ENCODE measurements at places on chromosomes 3 and 15.

DNA sequence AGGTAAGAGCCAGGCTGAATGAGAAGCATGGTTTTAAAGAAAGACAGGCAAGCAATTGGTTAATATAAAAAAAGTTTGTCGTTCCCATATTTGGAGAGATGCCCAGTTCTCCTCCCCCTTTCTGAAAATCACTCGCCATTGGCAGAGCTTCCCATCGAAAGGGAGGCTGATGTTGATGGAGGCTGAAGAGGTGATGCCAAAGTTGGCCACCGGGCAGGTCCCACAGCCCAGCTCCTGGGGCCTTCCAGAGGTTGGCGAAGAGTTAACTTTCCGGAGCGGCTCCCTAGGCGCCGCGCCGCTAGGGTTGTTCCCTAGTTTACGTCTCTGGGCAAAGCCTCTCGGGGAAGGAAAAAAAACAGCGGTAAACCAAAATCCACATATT, 793 bp downstream of the PCOLCE2 start:
- no peak for DNase-seq

DNA sequence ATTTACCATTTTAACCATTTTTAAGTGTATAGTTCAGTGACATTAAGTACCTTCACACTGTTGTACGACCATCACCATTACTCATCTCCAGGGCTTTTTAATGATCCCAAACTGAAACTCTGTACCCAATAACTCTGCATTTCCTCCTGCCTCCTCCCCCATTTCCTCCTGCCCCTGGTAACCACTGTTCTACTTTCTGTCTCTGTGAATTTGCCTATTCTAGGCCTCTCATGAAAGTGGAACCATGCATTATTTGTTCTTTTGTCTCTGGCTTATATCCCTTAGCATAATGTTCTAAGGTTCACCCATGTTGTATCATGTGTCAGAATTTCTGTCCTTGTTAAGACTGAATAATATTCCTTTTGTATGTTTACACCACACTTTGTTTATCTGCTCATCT, 154.2 kb downstream of the MECOM start:
- DNase-seq = no peak

GRCh38 chr3:81953111-81953510, 191.7 kb upstream of the GBE1 start:
- no peak for DNase-seq

- no peak for DNase-seq
These were observed 19.8 kb downstream of the GNB5 start for GRCh38 chr15:52171386-52171785.

DNA sequence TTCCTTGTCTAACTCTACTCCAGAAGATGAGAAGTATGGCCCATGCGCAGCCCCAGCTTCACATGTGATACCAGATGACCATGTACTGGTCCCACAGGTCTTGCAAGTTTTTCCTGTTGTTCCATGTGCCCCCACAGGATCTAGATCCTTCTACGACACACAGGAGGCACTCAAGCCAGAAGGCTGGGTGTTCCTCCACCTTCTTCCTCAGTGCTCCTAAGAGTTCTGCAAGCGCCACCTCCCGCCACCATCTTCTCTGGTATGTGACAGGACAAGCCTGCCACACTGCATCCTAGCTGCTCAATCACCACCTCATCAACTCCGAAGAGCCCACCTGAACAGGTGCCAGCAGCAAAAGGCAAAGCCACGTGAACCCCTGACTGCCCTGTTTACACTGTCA, 43.1 kb downstream of the XXYLT1 start:
- no peak for DNase-seq

DNA sequence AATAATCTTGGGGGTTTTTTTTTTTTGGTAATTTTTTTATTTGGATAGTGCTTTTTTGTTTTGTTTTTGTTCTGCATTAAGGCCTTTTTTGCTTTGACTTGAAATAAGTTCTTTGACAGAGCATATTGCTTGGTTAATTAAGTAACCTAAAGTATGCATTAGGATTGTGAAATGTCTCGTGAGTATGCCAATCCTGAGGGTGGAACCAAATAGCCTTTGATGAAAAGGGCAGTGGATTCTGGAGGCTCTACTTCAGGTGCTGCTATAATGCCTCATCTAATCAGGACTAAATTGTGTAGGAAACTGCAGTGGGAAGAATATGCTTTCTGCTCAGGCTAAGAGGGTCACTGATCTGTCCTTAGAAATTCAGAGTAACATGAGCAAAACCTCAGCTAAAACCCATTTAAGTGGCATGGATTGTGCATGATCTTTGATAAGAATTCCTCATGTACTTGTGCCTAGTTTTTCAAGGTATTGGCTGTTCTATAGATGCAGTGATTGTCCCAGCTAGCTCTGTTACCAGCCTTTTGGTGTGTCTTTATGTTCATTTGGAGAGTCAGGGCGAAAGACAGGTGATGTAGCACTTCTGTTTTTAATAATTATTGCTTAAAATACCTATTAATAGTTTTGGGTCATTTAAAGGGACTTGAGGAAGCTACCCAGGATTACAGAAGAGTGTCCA, 15.4 kb downstream of the CDV3 start:
- no peak for DNase-seq

DNA sequence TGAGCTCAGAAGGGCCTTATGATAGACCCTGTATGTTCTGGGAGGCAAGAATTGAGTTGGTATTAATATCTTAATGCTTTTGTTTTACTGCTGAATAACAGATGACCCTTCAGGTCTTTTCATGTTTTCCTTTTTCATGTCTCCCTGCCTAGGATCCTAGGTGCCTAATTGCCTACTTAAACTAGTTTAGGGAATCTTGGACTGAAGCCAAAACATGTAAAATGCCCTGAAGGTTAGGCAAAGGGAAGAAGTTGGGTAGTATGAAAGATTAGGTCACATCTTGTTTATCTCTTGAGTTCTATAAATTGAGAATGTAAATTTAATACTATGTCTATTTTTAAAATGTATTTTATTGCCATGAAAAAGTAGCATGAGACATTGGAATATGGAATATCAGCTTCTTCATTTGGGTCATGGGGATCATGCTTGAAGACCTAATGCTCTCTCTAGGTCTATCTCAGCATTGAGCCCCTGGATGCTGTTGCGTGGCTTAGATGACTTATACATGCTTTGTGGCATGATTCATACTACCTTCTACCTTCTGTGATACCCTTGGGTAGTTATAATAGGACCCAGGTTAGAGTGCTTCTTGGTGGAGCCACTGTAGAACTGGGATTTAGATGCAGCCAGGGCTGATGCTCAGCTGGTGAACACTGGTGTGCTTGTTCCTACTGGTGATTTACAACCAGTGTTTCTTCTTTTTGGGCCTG, 26.4 kb downstream of the RBM6 start:
- no peak for DNase-seq

GRCh38 chr3:57787867-57788623, 31.9 kb downstream of the SLMAP start:
- no peak for DNase-seq

DNA sequence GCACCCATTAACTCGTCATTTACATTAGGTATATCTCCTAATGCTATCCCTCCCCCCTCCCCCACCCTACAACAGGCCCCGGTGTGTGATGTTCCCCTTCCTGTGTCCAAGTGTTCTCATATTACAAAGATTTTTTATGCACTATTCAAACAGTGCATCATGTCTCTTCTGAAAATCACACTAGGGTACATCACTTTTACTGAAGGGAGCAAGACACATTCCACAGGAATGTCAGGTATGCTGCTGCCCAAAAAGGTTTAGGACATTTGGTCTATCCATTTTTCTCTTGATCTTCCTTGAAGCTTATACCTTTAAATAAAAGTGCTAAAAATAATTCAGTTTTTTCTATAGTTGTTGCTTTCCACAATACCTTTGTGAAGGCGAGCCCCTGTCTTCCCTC, 9.2 kb upstream of the EPHA3 start:
- DNase-seq = no peak

DNA sequence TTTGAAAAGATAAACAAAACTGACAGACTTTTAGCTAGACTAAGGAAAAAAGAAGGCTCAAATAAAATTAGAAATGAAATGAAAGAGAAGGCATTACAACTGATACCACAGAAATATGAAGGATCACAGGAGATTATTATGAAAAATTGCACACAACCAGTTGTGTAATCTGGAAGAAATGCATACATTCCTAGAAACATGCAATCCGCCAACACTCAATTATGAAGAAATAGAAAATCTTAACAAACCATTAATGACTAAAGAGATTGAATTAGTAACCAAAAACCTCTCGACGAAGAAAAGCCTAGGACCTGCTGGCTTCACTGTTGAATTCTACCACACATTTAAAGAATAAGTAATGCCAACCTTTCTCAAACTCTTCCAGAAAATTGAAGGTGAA, 149.5 kb downstream of the SV2B start:
- DNase-seq = no peak

DNA sequence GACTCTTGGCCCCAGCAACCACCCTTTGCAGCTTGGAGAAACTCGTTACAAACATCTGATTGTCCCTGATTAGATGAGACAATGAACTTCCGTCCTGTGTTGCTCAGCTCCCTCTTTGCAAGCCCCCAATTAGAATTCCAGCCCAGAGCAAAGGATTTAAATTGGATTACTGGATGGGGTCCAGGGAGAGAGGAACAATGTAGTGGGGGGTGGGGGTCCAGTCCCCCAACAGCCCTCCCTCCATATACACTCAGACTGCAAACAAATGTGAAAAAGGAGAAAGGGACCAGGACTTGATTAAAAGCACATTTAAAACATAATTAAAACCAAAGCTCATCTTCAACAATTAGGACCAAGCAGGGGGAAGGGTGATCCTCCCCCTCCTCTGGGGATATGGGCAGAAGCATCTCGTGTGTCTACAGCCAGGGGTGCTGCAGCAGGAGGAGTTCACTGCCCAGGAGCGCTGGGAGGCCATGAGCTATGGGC, 71.7 kb upstream of the TMEM115 start:
- no peak for DNase-seq

GRCh38 chr15:101342056-101342455, 47.0 kb upstream of the SNRPA1 start:
- DNase-seq = no peak

- no peak for DNase-seq
These were observed 313.4 kb upstream of the CHRM5 start for GRCh38 chr15:33654860-33655259.

GRCh38 chr3:39469945-39470344, 2.5 kb downstream of the MOBP start:
- no peak for DNase-seq

DNA sequence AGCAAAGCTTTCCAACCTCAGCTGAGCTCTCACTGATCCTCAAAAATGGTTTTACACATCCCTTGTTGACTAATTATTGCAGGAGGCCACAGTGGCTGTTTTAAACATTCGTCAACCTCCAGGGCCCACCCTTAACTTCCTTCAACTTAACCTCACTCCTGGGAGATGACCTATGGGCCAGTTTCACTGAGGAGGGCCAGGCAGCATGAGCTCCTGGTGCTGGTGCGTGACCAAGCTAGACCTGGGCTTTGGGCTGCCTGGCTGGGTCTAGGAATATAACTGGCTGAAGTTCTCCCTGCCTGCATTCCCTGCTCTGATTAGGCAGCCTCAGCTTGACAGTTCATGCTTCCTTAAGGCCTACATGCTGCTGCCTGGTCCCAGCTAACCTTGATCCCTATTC, 273.7 kb upstream of the ATP11B start:
- DNase-seq = no peak

GRCh38 chr15:45664451-45664850, 29.6 kb downstream of the SQOR start:
- DNase-seq = no peak

DNA sequence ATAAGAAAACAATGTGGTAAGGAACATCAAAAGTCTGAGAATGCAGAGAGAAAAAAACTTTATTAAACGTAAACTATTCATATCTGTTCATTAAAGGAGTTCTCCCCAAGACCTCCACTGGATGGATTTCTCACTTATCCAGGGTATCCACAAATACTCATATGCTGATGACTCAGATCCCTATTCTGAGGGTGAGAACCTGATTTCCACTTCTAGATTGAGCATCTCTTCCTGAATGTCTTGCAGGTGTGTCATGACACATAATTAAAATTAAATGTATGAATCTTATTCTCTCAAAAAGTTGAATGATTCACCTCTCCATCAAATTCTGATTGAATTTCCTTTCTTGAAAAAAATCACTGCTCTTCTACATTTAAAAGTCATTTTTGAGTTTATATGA, 199.9 kb downstream of the MFSD1 start:
- no peak for DNase-seq

- DNase-seq = no peak
These were observed 7.7 kb downstream of the SORD start for GRCh38 chr15:45030743-45031142.

- DNase-seq = no peak
These were observed 11.8 kb upstream of the CCR8 start for GRCh38 chr3:39317571-39318169.

- no peak for DNase-seq
These were observed 393.5 kb downstream of the RSL24D1 start for GRCh38 chr15:54803134-54803808.

DNA sequence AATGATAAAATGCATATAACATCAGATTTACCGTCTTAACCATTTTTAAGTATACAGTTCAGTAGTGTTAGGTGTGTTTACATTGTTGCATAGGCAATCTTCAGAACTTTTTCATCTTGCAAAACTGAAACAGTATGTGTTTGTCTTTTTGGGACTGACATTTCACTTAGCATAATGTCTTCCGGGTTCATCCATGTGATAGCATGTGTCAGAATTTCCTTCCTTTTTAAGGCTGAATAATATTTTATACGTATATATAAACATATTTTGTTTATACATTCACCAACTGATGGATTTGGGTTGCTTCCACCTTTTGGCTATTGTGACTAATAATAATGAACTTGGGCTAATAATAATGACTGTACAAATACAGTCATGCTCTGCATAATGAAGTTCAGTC, 3.0 kb downstream of the PARP15 start:
- no peak for DNase-seq

- no peak for DNase-seq
These were observed 36.4 kb downstream of the SUCNR1 start for GRCh38 chr3:151909681-151910405.

- no peak for DNase-seq
These were observed 4.6 kb downstream of the TMEM202 start for GRCh38 chr15:72402726-72403125.

DNA sequence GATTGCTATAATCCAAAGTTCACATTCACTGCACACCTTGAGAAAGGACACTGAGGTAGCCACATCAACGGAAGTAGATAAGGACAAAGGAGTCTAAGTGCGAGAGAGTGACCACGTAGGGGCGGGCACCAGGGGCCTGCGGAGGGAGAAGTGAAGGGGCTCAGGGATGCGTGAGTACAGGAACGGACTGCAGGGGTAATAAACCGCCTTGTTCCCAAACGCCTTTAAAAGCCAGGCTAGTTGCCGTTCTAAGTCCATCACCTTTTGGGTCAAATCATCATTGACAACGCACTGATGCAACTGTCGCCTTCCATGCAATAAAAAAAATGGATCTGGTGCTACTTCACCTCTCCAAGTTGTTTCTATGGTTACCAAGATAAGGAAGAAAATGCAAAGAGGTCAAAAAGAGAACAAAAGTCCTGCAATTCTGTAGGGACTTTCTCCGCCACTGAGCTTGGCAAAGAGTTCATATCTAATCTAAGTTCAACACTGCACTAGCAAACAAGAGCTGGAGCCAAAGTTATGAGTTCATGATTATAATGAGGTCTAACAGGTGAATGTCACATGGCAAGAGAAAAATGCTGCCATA, 32.6 kb upstream of the ATP11B start:
- no peak for DNase-seq

GRCh38 chr15:48479751-48480150, 148.5 kb downstream of the DUT start:
- DNase-seq = no peak

Data from stimulated activated CD4-positive, alpha-beta T cell treated with anti-CD3 and anti-CD28 coated beads, Interleukin-1b, Interleukin-23, amount 100 ng/mL, for 1 hour (primary cell).